ENCODE measurements at places on chromosomes 5 and 9.

- DNase-seq: no peak
Measured at GRCh38 chr9:81894891-81895290, 33.3 kb upstream of the SPATA31D4 start.

DNA sequence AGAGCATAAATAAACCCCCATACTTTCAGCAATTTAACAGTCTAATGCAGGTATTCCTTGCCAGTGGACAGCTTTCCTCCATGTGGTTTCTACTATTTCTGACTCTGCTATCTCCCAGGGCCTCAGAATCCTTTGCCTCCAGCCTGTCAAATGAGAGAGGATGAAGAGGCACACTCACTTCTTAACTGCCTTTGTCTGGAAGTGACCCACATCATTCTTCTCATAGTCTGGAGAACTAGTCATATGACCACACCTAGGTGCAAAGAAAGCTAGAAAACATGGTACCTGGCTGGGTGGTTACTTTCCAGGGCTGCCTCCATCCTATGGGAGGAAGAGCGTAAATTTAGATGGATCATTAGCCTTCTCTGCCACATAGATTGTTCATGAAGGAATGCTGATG lies 22.5 kb downstream of the PALM2AKAP2 start:
- DNase-seq: no peak

DNA sequence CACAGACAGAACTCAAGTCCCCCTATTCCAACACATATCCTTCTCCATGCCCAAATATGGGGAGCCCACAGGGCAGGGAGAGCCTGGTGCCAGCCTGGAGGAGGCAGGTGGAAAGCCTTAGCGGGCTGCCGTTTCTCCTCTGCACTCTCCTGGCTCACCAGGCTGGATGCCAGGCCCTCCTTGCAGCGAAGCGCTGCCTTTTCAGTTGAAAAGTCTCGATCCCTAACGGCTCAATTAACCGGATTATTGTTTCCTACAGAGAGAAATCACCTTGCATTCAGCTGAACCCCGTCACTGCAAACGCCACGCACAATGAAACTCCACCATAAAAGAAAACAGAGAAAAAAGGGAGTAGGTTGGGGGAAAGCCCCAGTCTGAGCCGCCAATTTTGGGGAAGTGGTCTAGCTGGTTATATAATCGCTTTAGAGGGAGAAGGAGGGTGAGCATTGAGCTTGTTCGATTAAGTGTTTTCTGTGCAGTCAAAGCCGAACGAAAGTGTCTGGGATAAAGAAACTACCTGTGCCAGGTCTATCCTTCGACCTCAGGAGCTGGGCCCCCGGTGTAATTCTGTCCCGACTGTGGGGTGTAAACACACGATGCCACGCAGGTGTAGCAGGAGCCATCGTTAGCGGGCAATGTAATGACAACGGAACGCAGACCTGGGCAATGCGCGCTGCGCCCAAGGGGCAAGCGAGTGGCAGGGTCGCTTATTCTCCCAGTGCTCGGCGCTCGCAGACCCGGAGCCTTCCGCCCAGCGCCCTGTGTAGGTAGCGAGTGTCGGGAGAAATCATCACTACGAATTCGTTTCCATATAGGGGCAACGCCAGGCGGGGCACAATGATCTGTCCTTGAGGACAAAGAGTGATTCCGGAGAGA lies 3.8 kb downstream of the BARHL1 start:
- peak; percentile 83 for DNase-seq

DNA sequence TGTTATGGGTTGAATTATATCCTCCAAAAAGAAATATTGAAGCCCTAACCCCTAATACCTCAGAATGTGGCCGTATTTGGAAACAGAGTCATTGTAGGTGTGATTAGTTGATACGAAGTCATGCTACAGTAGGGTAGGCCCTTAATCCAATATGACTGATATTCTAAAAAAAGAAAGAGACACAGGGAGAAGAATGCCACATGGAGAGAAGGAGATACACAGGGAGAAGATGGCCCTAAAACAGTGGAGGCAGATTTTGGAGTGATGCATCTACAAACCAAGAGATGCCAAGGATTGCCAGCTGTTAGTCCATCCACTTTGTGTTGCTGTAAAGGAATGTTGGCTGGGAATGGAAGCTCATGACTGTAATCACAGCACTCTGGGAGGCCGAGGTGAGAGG lies 21.3 kb downstream of the ARRDC3 start:
- DNase-seq: no peak

DNA sequence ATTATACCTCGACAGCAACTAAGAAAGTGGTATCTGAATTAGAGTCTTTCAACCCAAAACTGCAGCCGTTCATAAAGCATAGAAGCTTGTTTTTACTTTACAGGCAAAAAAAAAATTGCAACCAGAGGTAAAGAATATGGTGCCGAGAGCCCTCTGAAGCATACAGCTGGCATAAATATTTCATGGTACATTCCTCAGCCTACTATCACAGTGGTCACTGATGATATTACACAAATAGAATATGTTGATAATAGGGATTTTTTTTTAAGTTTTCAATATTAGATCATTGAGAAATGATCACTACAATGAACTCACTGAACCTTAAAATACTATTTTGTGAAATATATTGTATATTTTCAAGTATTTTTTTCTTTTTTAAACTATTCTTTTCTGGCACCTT lies 6.2 kb upstream of the SMC2 start:
- no peak for DNase-seq

DNA sequence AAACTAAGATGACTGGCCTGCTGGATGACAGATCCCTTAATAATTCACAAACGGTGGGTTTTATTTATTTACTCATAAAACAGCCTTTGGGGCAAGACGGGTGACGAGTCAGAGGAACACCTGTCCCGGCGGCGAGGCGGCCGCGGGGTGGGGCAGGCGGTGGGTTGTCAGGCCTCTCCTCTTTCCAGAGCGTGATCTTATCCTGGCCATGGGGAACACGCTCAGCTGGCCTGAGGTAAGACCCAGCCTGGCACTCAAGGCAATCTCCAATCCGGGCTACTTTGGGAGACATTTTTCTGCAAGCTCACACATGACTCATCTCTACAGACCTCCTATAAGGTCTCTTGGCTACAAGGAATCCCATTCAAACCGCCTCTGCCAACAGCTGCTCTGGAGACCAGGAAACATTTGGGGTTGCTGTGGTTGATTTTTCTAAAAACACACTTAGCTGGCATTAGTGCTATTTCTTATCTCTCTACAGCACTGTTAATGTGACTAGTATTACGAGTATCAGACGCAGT lies 6.3 kb downstream of the RAPGEF1 start:
- DNase-seq: peak; percentile 99

DNA sequence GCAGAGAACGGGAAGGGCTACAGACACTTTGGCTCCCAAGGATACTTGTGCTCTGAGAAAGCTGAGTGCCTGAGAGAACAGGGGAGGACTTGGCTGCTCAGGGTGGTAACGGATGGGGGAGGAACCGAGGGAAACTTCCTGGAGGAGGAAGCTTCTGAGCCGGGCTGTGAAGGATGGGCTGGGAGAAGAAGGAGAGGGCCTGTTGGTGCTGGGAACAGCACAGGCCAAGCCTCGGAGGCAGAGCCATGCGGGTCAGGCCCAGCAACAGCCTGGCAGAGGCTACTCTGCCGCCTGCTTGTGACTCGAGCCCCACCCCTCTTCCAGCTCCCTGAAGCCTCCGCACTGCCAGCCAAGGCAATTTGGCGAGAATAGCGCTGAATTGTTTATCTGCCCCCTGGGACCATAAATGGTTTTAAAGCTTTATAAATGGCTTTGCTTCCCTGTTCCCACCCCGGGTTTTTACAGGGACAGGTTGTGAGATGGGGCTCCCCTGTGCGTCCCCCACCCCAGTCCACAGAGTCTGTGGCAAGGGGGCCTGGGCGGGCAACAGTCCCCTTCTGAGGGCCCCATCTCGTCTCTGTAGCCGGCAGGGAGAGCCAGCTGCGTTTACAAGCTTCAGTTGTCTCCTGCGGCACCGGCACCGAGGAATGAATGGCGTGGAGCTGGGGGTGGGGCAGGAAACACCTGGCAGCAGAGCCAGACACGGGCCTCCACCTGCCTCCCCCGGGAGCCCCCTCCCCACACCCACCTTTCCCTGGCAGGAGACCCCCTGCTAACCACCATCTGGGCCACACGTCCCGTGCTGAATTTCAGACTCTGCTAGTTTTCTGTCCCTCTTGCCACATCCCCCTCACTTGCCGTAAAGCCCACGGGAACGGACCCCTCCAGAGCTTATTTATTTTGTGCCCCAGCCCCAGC lies 24.4 kb downstream of the FAM163B start:
- peak; percentile 76 for DNase-seq

DNA sequence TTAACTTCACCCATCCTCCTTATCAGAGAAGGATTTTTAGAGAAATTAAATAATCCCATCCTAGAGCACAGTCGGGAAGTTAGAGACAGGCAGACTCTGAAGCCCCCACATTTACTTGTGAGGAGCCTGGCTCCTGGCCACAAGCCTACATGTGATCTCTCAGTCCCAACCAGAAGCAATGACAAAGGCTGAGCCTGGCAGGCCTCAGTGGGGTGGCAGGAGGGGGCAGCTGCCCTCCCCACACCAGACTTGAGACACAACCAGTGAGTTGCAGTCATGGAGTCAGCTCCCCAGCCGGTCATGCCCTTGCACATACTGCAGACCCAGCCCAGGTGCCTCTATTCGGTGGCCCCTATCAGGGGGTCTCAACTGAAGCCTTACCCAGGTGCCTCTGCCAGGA lies 11.0 kb downstream of the NAIF1 start:
- DNase-seq: no peak

DNA sequence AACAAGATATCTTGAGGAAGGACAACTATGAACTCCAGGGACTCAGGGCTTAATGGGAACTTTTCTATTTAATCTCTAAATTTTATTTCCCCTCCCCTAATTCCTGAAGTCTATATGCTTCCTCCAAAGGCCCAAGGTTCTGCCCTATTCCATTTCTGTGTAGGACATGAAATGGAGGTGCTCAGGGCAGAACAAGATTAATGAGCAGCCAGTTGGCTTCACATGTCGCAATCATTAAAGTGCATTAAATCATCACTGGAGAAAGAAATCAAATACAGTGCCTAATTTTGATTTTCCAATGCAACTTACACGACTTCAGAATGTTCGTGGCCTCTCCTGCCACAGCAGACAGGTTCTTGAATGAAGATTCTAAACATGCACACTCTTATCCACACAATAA lies 862.1 kb downstream of the PTPRD start:
- DNase-seq: no peak

DNA sequence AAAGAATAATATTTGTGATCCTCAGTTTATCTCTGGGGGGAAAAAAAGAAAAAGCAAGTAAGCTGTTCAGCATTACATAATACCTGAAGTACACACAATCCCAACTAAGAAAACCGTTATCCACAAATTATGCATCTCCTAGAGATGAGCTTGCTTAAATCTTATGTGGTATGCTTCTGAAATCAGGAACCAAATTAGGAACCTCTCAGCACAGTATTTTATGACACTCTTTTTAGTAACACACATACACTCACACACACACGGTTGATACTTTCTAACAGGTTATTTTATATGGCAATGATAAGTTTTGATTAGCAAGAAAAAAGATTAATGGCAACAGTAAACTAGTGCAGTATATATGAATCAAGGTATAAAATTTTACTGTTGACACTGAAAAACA lies 1.2 kb upstream of the ZNF510 start:
- DNase-seq: no peak

DNA sequence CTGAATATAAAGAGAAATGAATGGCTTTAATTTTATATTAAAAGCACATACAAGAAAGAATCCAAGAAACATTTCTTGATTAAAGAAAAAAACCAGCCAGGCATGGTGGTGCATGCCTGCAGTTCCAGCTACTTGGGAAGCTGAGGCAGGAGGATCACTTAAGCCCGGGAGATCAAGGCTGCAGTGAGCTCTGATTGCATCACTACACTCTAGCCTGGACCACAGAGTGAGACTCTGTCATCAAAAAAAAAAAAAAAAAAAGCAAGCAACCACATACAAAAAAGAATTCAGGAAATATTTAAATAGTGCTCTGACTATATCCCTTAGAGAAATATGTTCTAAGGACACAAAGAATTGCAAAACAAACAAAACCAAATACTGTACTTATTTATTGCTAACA lies 2.5 kb upstream of the PLAC8L1 start:
- peak; percentile 15 for DNase-seq

GRCh38 chr5:134825212-134825611 lies 20.6 kb upstream of the C5orf24 start:
- no peak for DNase-seq

DNA sequence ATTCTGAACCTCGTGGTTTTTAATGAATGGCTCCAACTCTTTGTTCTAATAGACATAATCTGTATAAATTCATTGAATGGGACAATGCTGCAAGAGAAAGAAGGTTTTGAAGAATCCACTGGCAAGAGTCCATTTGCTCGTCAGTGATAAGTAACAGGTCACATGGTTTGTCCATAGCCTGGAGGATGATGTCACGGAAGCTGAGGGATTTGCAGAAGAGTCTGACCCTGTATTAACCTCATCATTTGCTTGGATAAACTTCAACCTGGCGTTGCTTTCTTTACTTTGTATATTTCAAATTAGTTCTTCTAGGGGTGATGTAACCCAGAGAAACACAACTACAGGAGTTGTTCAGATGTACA lies 197.4 kb downstream of the GAS1 start:
- no peak for DNase-seq

DNA sequence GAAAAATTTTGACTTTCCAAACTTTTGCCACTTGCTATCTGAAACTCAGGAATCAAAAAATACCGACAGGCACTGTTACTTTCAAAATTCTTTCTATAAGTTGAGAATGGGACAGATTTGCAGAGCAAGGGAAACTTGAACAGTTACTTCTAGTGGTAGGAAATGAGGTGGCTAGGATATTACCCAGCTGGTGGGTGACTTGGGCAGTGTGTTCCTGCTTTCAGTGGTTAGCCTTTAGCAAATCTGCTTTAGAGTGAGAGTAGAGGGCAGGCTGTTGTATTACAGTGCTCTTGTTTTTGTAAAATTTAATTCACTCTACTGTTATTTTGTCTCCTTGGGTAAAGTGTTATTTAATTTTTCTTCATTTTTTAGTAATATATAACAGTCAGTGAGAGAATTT lies 40.2 kb upstream of the ROPN1L start:
- DNase-seq: peak; percentile 78

GRCh38 chr9:73168298-73168934 lies 16.8 kb downstream of the ANXA1 start:
- no peak for DNase-seq

GRCh38 chr5:28344836-28345433 lies 1306.5 kb upstream of the CDH9 start:
- peak; percentile 32 for DNase-seq
